ENCODE measurements at places on chromosomes 16 and 17.

DNA sequence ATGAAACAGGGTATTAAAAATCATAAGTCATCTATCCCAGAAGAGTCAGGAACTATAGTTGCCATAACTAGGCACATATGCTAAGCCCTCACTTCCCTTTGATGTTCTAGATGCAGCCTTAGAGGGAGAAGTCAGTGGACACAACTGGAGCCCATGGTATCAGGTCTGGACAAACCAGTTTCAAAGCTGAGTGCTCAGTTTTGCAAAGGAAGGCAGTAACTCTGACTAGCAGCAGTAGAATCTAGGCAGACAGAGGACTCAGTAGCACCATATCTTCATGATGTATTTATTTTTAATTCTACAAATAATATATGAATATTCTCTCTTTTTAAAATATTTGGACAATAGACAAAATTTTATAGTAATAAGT lies 11.7 kb upstream of the FAM20A start:
- DNase-seq: no peak

GRCh38 chr17:61175298-61176142 lies 224.1 kb upstream of the TBX2 start:
- no peak for DNase-seq

GRCh38 chr17:13690806-13691205 lies 89.1 kb upstream of the HS3ST3A1 start:
- DNase-seq: no peak

DNA sequence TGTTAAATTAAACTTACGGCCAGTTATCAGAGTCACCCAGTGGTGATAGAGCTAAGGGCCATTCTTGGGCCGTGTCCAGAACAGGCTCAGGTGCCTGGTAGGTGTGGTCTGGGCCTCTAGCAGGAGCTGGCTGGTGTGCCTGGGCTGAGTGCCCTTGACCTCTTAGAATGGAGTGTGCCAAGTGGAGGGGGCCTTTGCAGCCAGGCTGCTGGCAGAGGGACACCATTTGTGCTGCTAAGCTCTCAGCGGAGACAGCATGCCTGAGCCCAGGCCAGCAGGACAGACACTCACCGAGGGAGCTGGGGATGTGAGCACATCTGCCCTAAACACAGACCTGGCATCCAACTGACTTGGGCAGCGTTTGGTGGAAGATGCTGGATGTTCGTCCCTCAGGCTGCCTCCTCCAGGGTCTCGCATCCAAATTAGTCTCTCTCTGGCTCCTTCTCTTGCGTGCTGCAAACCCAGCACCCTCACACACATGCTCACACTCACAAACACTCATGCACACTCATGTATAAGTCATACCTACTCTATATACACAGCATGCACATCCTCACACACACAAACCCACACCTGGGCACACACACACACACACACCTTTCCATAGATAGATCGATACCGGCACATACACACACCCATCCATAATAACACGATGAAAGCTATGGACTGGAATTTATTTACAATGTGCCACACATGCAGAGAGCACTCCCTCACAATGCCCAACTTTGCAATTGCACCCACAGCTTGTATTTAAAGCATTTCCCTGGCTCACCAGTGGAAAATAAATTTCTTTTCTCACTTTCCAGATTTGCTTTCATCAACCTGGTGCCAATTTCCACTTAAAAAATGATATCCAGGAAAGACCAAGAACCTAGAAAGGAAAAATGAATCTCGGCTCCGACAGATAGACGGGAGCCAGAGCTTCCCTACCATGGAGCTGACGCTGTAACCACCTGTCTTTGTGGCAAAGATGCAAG lies 33.6 kb upstream of the CDH5 start:
- no peak for DNase-seq

GRCh38 chr17:30570596-30571265 lies 93.5 kb downstream of the GOSR1 start:
- no peak for DNase-seq

GRCh38 chr17:3594051-3594800 lies 15.0 kb downstream of the TRPV1 start:
- peak; percentile 46 for DNase-seq

DNA sequence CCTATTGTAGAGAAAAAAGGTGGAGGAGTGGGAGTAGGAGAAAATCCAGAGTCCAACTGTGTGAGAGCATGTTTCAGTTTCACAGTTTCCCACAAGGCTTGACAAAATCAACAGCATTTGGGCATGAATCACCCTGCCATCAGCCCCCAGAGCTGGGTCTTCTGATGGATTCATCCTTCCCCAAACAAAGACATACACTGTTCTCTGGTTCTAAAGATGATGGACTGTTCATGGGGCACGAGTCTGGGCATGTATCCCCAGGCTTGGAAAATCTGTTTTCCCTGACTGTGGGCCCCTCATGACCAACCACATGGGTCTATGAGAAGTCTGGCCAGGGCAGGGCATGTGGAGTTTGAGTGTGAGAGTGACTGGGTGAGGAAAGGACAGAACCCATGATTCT lies 210.4 kb upstream of the IRX5 start:
- no peak for DNase-seq

DNA sequence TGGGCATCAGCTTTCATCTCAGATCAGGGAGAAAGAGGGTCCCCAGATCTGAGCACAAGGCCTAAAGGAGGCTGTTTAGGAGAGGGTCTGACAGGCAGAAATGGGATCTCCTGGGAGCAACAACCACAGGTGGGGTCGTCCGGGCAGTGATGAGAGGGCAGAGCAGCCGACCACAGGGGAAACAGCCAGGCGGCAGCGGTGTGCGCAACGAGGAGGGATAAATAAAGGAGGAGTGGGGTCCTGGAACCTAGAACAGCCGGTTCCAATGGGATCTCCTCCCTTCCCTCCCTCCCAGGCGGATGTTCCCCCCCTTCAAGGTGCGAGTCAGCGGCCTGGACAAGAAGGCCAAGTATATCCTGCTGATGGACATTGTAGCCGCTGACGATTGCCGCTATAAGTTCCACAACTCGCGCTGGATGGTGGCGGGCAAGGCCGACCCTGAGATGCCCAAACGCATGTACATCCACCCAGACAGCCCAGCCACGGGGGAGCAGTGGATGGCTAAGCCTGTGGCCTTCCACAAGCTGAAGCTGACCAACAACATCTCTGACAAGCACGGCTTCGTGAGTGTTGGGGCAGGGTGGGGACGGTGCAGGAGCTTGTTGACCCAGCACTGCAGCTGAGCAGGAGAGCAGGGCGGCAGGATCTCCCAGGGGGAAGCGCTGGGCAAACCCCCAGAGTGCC lies 1.9 kb downstream of the TBX2 start:
- DNase-seq: no peak

DNA sequence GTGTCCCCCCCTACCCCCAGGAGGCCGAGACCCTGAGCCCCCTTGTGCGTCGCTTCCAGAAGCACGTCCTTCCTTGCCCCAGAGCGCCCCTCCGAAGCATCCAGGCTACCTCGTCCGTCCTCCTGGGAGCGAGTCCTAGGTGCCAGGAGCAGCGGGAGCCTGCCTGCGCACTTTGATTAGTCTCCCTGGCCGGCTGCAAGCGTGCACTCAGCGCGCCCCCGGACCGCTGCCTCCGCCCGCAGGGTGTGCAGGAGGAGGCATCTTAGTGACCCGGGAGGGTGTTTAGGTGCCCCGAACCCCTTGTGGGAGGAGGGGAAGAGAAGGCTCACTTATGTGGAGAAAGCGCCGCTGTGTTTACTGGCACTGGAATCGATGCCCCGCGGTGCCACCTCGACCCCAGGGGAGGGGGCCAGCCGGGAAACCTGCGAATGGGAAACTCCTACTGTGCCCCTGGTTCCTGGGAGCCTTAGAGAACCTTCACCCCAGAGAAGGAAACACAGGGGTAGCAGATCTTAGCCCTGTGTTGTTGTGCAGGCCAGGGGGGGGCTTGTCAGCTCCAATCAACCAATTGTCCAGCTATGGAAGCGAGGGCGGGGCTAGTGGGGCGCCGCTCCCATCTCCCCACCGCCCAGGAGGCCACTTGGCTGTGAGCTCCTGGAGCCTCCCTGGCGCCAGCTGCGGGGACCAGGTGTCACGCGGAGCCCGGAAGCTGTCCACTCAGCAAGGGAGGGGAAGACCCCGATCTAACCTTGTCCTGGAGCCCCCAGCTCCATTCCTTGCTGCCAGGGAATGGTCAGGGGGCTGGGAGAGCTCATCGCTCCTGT lies 922.8 kb upstream of the EEF2KMT start:
- DNase-seq: no peak

DNA sequence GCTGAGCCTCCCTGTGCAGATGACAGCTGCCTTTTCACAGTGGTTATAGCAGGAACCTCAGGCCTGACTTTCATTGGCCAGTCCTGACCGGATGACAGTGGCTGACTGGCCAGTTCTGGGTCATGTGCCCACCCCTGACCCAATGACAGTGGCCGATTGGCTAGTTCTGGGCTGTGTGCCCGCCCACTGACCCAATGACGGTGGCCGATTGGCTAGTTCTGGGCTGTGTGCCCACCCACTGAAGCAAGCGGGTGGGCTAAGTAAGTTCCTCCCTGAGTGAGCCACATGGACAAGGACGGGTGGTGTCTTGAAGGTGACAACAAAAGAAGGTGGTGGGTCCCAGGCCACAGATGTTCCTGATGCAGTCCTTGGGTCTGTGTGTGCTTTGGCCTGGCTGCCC lies 9.5 kb downstream of the DEF8 start:
- peak; percentile 47 for DNase-seq

GRCh38 chr17:77594416-77595209 lies 363.9 kb upstream of the TNRC6C start:
- no peak for DNase-seq

DNA sequence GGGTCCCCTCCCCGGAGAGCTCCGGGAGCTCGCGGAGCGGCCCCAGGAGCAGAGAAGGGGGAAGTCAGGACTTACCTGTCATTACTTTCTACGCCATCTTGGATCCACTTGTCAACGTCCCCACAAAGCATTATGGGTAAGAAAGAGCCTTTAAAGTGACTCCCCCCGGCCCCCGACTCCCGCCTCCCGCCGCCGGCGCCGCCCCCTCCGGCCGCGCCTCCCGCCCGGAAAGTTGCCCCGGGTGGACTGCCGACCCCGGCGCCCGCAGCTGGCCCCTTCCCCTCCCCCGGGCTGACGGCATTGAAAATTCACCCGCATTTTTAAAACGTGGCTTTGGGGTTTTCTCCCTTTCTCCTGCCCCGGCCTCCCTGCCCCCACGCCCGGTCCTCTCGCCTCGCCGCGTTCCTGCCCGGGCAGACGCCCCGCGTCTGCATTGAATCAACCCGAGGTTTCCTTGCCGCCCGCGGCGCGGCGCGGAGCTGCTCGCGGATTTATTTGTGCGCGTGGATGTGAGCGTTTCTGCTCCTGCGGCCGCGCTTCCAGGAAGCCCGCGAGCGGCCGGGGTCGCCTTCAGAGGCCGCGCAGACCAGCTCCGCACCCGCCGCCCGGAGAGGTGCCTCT lies at the start of gene HELZ:
TSS of gene HELZ (minus strand) at position 124 of the 621 bp plus-strand sequence. CDS start 26,392 bp downstream, outside the sequence.
- peak; percentile 74 for DNase-seq

- DNase-seq: no peak
These were observed 18.5 kb downstream of the RAP1GAP2 start for GRCh38 chr17:2814481-2815341.

DNA sequence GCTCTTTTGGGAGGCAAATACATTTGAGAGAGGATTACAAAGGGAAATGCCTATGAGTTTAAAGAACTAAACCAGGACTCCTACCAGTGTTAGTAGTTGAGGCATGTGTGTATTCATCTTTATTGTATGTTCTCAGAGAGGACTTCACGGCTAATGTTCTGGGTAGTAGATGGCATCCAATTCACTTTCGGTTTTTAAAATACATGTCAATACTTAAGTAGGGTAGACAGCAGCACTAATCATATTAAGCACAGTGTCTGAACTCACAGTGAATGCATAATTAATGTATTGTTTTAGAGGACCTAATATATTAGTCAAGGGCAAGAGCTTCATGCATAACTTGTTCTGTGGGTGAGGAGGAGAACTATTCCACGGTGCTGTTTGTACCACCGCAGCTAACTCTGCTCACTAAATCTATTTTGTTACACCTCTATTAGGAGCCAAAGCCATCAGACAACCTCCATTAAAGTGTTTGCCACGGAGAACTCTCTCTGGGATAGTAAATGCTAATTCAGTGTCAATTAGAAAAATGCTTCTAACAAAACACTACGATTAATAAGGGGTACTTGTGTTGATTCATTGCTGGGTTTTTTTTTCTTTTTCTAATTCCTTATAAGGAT lies 56.3 kb downstream of the COX10 start:
- no peak for DNase-seq

DNA sequence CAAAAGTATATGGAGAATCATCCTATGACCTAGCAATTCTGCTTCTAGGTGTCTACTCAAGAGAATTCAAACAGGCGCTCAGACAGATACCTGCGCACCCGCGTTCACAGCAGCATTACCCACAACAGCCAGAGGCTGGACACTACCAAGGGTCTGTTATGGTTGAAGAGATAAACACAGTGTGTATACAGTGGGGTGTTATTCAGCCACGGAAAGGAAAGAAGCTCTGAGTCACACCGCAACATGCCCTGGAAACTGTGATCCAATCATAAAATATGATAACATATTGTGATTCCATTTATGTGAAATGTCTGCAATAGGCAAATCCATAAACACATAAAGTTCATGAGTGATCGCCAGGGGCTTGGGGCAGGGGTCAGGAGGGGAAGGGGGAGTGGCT lies 18.0 kb upstream of the JPH3 start:
- no peak for DNase-seq

- no peak for DNase-seq
These were observed 57.8 kb downstream of the HLF start for GRCh38 chr17:55322453-55322985.
